Activated naive CD4-positive, alpha-beta T cell (primary cell): ENCODE measurements at places on chromosomes 2 and 18.

- no peak for DNase-seq
Measured at GRCh38 chr2:191840921-191841320, 6.0 kb downstream of the CAVIN2 start.

GRCh38 chr2:37376421-37377186, 32.2 kb downstream of the QPCT start:
- no peak for DNase-seq

DNA sequence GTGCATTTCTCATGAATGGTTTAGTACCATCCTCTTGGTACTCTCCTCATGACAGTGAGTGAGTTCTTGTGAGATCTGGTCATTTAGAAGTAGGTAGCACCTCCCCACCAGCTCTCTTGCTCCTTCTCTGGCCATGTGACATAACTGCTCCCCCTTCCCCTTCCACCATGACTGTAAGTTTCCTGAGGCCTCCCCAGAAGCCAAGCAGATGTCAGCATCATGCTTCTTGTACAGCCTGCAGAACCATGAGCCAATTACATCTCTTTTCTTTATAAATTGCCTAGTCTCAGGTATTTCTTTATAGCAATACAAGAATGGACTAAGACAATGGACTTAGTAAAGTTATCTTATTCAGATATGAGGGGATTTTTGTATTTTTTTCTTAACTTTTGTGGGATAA, 43.0 kb downstream of the FTCDNL1 start:
- no peak for DNase-seq

DNA sequence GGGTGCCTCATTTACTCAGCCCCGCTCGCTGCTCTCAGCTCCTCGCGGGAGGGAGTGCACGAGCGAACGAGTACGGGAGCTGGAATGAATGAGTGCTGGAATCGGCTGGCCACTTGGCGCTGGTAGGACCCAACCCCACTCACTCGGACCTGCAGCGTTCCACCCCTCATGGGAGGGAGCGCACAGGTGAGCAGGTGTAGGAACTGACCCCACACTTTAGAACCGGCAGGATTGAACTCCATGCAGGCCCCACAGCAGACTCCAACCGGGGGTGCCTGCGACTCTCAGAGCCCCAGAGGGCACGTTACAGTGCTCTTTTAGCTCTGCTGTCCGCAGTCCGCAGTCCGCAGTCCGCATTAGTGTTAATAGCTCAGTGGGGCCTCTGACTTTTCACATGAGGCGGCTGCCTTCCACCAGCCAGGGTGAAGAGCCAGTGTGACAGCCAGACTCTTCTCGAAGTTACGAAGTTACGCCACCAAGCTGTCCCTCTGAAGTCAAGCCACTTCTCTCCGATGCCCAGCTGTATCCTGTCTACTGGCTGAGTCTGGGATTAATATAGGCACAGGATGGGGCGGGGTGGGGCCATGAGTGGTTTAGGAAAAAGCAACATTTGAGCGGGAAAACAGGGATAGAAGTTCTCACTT, 102.7 kb upstream of the ARHGAP15 start:
- no peak for DNase-seq

GRCh38 chr18:21257386-21257785, 15.4 kb downstream of the GREB1L start:
- DNase-seq, result no peak

- DNase-seq, result no peak
Measured at GRCh38 chr18:10072671-10073175, 158.9 kb downstream of the VAPA start.

- no peak for DNase-seq
Measured at GRCh38 chr2:153935511-153935910, 63.8 kb downstream of the GALNT13 start.

DNA sequence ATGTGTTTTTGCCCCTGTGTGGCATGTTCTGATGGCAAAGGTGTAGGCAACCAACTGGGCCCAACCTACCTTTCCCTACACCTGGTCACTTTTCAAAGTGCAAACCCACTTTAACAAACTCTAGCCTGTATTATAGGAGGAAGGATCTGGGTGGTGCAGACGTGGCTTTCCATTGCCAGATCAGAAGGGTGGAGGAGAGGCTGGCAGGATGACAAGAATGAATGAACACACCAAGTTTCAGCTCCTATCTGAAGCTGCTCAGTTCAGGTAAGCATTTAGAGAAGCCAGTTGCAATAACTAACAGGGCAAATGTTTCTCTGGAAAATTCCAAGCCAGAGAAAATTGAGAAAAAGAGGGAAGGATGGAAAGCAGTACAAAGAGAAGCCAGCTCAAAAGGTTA, 707 bp upstream of the SERPINB7 start:
- no peak for DNase-seq

- DNase-seq, result no peak
Measured at GRCh38 chr2:128664499-128664971, 345.9 kb upstream of the HS6ST1 start.

GRCh38 chr2:42554392-42554791, 14.0 kb upstream of the MTA3 start:
- DNase-seq, result no peak

GRCh38 chr18:37553633-37554398, 11.8 kb downstream of the CELF4 start:
- DNase-seq, result no peak

DNA sequence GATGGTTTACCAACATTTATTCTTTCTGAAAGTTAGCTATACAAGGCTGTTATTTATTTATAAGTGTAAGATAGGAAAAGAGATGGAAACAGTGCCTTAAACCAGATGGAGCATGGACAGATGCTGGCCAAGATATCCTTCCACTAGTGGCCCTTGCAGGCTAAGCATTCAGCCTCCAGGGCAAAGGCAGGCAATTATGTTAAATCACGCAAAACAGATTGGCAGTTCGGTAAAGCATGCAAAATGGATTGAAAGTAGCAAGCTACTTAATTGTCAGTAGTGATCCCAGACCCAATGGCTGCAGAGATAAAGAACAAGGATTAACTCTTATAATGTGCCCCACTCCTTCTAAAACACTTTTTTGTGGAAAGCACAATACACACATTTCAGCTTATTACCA, 105.4 kb upstream of the MAP4K3 start:
- no peak for DNase-seq

DNA sequence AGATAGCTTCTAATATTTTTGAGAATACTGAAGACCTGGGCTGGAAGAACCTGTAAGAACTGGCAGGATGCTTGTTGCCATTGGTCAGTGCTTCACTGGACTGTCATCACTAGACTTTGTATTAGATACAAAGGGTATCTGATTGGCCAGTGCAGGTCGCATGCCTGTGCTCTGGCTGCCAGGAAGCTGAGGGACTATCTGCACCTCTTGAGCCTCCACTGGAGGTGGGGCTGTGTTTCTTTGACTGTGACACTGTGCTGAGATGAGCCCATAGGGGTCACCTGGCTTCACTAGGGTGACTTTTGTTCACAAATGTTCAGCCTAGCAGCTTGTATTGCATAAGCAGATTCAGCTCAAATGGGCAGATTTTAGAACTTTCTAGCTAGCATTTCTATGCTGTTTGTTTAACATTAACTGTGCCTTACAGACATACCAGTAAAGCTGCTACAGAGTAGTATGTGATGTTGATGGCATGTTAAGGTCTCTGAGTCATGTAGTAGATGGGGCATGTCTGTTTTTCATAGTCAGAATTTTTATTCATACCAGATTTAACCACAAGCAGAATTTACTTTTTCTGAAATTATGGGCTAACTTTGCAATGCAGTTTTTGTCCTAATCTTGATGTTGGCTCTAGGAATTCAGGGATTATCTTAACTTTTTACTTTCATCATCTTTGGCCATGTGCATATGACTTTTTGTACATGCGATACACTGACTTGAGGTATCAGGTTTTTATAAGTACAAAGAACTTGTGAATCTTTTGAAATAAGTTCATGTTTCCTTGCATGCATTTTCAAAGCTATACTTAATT, 56.1 kb downstream of the RHBDD1 start:
- no peak for DNase-seq

- no peak for DNase-seq
Measured at GRCh38 chr2:152176113-152176714, 651 bp upstream of the STAM2 start.

GRCh38 chr2:241796209-241796608, 12.8 kb upstream of the NEU4 start:
- DNase-seq, result no peak

DNA sequence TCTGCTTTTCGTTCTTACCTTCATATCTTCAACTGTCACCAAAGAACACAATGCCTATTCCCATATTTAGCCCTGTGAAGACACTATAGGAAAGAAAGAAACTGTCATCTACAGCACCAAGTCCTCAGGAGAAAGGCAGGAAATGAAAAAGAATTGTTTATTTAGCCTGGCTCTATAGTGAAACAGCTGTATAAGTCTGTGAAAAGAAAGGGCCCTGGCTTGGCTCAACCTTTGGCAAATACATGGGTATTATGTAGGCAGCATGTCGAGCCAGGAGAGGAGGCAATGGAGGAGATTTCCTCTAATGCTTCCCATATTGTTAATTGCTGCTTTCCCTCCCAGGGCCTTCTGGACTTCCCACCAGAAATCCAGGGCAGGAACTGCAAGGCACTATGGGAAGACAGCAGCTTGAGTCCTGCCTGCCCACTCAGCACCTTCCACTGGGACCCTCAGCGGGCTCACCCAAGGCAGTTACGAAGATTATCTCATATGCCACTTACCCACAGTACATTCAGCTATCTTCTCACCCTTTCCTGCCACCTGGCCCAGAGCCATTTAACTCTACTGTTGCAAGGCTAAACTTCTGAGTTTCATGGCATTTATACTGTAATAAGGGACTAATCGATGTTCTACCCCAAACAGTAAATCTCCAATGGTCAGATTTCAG, 30.1 kb downstream of the SLC8A1 start:
- DNase-seq, result no peak

GRCh38 chr2:3186766-3187165, 190.9 kb downstream of the EIPR1 start:
- no peak for DNase-seq

GRCh38 chr2:190382851-190383250, 25.3 kb upstream of the MFSD6 start:
- DNase-seq, result no peak

- no peak for DNase-seq
Measured at GRCh38 chr18:41906528-41907146, 48.4 kb upstream of the PIK3C3 start.

GRCh38 chr2:192044496-192044895, 150.2 kb downstream of the TMEFF2 start:
- DNase-seq, result no peak
